T-helper 17 cell (primary cell): ENCODE measurements at places on chromosomes 1 and 21.

DNA sequence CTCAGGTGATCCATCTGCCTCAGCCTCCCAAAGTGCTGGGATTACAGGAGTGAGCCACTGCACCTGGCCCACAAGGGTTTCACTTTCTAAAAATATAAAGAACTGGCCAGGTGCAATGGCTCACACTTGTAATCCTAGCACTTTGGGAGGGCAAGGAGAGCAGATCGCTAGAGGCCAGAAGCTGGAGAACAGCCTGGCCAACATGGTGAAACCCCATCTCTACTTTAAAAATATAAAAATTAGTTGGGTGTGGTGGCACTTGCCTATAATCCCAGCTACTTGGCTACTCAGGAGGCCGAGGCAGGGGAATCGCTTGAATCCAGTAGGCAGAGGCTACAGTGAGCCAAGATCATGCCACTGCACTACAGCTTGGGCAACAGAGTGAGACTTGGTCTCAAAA, 25.7 kb downstream of the MRPL39 start:
- peaks cover 29% of the 10 kb centered on the region for H3K4me1 ChIP-seq
- H3K27ac ChIP-seq = no peak overlapping the region
- DNase-seq = no peak
- H3K27me3 ChIP-seq = no peaks in the 10 kb centered on the region
- H3K36me3 ChIP-seq = peaks cover 4% of the 10 kb centered on the region
- no peak overlapping the region for H3K4me3 ChIP-seq

DNA sequence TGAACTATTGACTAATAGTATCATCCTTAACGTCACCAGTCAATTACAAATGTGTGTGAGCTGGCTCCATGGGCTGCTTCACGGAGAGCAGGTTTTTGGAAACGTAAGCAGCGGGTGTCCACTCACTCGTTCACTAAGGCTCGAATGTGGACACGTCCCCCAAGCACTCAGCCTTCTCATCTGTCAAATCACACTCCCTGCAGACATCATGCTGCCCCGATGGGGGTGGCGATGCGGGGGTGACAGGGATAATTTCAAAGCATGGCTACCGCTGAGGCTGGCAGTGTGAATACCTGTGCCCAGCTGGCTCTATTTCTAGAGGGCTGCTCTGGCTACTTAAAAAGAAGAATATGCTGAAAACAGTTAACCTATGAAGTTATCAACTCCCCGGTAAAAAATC, 71.3 kb downstream of the CAPZB start:
- DNase-seq = no peak
- H3K36me3 ChIP-seq = peaks cover 2% of the 10 kb centered on the region
- H3K27me3 ChIP-seq = no peaks in the 10 kb centered on the region
- H3K4me1 ChIP-seq = peaks cover 48% of the 10 kb centered on the region

DNA sequence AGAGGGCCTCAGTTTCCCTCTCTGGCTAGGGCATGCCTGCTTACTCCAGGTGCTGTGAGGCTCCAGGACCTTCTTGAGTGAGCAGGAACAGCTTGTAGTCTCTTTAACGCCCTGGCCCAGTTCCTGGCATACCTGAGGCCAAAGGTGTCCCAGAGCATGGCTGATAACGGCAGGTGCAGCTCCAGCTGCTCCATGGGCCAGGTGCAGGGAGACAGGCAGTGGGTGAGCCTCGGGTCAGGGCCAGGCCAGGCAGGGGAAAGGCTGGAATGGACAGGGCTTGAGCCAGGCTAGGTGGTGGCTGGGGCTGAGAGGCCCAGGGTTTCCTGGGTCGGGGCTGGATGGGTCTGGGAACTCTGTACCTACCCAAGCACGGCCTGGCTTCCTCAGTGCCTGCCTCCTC, 18.3 kb downstream of the EDN2 start:
- H3K4me1 ChIP-seq = no peaks in the 10 kb centered on the region
- no peak for DNase-seq
- H3K27ac ChIP-seq = no peak overlapping the region

GRCh38 chr1:212060632-212061472, 25.3 kb downstream of the DTL start:
- peaks cover 2% of the 10 kb centered on the region for H3K4me1 ChIP-seq
- no peak overlapping the region for H3K27ac ChIP-seq
- H3K27me3 ChIP-seq = no peaks in the 10 kb centered on the region
- no peak overlapping the region for H3K4me3 ChIP-seq
- H3K36me3 ChIP-seq = peaks cover 2% of the 10 kb centered on the region
- no peak for DNase-seq

GRCh38 chr1:203275656-203276272, 29.6 kb upstream of the BTG2 start:
- DNase-seq = no peak
- H3K4me3 ChIP-seq = peak overlapping the region; percentile 69
- peaks cover 2% of the 10 kb centered on the region for H3K36me3 ChIP-seq
- peaks cover 33% of the 10 kb centered on the region for H3K4me1 ChIP-seq

GRCh38 chr1:59215766-59216291, 81.1 kb upstream of the FGGY start:
- no peaks in the 10 kb centered on the region for H3K27me3 ChIP-seq
- H3K4me1 ChIP-seq = no peaks in the 10 kb centered on the region
- H3K27ac ChIP-seq = no peak overlapping the region
- no peak overlapping the region for H3K4me3 ChIP-seq
- H3K36me3 ChIP-seq = no peaks in the 10 kb centered on the region

GRCh38 chr1:161218301-161219077, 3.4 kb downstream of the FCER1G start:
- DNase-seq = no peak
- H3K27ac ChIP-seq = peak overlapping the region; percentile 37
- H3K4me1 ChIP-seq = peaks cover 19% of the 10 kb centered on the region
- peaks cover 3% of the 10 kb centered on the region for H3K36me3 ChIP-seq

- peak overlapping the region; percentile 99 for H3K27ac ChIP-seq
- no peak for DNase-seq
- H3K4me3 ChIP-seq = peak overlapping the region; percentile 95
- peaks cover 6% of the 10 kb centered on the region for H3K36me3 ChIP-seq
These were observed 467 bp downstream of the THRAP3 start for GRCh38 chr1:36224537-36225282.

- peaks cover 15% of the 10 kb centered on the region for H3K36me3 ChIP-seq
- H3K27ac ChIP-seq = peak overlapping the region; percentile 97
- H3K27me3 ChIP-seq = no peaks in the 10 kb centered on the region
These were observed 595 bp upstream of the CAP1 start for GRCh38 chr1:40039757-40040510.
